ENCODE measurements at places on chromosomes 6 and 20.
A peak's percentile ranks its signal among the peaks of the same experiment; 100 is the strongest.

DNA sequence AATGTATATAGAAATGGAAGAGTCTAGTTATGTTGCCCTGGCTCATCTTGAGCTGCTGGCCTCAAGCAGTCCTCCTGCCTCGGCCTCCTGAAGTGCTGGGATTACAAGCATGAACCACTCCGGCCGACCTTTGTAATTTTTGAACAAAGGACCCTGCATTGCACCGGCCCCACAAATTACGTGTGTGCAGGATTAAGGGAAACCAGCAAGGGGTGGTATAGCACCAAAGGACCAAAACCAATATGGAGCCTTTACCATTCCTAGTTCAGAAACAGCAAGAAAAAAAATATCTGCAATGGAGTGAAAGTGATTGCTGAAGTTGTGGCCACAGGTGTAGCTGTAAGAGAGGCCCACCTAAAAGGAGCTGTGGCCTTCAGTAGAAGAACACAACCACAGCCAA is 8.2 kb upstream of the TRERF1 start:
- H3K27ac ChIP-seq, result no peak overlapping the region
- H3K4me1 ChIP-seq, result no peaks in the 10 kb centered on the region
- no peak for DNase-seq
- H3K27me3 ChIP-seq, result peaks cover 6% of the 10 kb centered on the region
- H3K36me3 ChIP-seq, result no peaks in the 10 kb centered on the region
- H3K4me3 ChIP-seq, result no peak overlapping the region

- no peak overlapping the region for H3K4me3 ChIP-seq
- no peak for DNase-seq
- peaks cover 2% of the 10 kb centered on the region for H3K36me3 ChIP-seq
Observed at GRCh38 chr20:17562804-17563305, 7.0 kb upstream of the DSTN start.

- H3K4me3 ChIP-seq, result no peak overlapping the region
- H3K4me1 ChIP-seq, result no peaks in the 10 kb centered on the region
- no peaks in the 10 kb centered on the region for H3K36me3 ChIP-seq
- DNase-seq, result no peak
- H3K27ac ChIP-seq, result no peak overlapping the region
Observed at GRCh38 chr20:19767070-19767469, 9.0 kb downstream of the RIN2 start.

DNA sequence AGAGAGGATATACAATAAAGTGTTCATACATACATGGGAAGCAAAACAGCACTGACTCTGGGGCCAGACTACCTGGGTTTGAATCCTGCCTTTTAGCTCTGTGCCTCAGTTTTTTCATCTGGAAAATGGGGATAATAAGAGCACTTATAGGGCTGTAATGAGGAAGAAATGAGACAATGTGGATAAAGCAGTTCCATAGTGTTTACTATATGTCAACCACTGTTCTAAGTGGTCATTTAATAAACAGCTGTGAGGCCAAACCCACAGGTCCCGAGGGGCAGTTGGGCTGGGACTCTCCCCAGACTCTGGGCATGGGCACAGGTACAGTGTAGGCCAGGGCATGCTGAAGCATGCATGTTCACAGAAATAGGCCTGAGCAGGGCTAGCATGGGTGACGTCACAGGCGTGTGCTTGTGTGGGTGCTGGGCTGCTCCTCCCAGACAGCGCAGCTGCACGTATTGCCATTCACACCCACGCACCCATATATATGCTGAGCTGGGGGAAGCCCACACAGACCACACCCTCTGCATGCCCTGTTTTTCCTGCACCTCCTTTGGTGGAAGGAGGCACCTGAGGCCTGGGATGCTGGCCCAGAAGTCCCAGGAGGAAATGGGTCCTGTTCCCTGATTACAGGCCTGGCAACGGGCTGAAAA is 3.5 kb upstream of the PLCG1 start:
- H3K27ac ChIP-seq, result peak overlapping the region; percentile 58
- peaks cover 9% of the 10 kb centered on the region for H3K36me3 ChIP-seq
- no peak for DNase-seq

DNA sequence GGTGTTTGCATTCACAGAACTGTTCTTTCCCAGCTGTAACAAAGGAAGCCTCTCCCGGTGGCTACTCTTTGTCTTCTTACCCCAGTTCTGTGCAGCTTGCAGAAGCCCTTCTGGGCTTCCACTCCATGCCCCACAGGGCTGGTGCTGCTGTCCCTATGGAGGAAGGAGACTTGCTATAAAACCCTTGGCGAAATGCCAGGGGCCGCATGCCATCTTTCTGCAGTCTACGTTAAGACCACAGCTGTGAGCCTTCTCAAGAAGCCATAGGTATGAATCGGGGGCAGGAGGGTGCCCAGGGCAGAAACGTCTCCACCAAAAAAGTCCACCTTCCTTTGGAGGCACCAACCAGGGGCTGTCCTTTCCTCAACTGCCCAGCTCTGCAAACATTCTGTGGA is 60.7 kb downstream of the PRND start:
- H3K4me3 ChIP-seq, result no peak overlapping the region
- peaks cover 43% of the 10 kb centered on the region for H3K36me3 ChIP-seq
- no peaks in the 10 kb centered on the region for H3K27me3 ChIP-seq
- H3K27ac ChIP-seq, result no peak overlapping the region
- no peak for DNase-seq
- peaks cover 15% of the 10 kb centered on the region for H3K4me1 ChIP-seq
